Posterior cingulate gyrus (tissue), 11 donors: ENCODE measurements at places on chromosomes 13 and 19.

- no peak for DNase-seq
Observed at GRCh38 chr19:49801401-49801888, 11.6 kb downstream of the FUZ start.

DNA sequence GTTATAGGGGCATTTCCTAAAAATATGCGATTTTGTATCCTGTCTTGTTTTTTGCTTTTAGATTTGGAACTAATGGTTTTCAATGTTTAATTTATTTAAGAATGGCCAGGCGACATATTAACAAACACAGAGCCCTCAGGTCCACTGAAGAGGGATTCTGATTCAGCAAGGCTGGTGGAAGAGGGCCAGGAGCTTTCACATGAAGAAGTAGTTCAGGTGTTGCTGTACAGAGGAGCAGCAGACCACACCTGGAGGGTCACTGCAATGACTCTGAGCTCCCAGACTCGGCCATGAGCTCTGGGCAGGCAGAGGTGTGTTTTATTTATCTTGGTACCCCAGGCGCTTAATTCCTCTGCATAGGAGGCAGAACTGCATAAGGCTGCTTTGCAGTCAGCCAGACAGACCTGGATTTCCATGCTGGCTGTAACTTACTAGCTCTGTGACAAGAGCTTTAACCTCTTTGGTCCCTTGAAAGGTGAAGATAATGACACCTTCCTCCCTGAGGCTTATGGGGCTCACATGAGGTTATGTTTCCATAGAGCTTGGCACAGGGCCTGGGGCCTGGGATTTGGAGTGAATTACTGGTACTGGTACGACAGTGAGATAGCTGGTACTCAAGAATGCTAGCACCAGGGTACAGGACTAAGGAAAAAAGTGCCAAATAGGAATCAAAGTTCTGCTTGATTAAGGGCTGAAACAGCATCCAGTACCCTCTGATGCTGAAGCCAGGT lies 184.7 kb downstream of the OXGR1 start:
- no peak for DNase-seq

DNA sequence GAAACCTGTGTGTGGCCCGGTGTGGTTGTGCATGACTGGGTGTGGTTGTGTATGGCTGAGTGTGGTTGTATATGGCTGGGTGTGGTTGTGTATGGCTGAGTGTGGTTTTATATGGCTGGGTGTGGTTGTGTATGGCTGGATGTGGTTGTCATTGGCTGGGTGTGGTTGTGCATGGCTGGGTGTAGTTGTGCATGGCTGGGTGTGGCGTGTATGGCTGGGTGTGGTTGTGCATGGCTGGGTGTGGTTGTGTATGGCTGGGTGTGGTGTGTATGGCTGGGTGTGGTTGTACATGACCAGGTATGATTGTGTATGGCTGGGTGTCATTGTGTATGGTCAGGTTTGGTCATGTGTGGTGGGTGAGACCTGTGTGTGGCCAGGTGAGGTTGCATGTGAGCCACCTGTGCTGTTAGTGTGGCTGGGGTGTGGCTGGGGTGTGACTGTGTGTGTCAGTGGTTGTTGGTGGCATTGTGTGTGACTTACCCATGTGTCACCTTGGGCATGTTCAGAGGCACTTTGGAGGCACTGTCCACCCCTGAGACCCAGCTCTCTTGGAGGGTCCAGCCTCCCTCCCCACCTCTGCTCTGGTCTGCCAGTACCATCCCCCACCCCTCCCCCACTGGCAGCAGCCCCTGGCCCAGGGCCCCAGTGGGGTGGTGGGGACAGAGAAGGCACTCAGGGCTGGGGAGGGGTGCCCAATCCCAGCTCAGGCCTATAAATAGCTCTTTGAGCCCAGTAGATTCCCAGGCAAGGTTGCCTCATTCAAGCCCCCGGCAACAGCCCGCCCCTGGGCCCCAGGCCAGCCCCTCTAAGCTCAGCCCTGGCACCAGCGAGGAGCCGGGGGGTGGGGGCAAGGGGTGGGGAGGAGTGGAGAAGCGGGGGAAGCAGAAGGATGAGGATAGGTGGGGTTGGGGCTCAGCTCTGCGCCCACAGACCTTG lies 3.9 kb upstream of the NCAN start:
- no peak for DNase-seq

- DNase-seq = no peak
Observed at GRCh38 chr13:59665732-59666131, 498.0 kb downstream of the DIAPH3 start.

- no peak for DNase-seq
Observed at GRCh38 chr13:75512253-75512652, 25.4 kb downstream of the COMMD6 start.

DNA sequence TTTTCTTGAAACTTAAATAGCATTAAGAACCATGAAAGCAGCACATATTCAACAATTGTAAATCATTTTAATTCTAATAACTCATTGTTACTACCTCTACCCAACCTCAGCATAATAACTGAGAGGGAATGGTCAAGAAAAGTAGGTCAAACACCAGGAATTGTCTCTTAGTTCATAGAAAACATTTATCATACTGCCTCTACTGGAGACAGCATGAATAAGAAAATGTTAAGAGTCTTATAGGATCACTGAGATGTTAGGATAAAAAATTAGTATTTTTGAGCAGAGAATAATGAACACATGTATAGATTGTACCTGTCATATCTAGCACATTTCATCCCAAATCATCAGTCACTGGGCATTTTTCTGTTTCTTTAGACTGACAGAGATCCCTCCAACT lies 515.3 kb downstream of the PCDH9 start:
- DNase-seq = no peak

DNA sequence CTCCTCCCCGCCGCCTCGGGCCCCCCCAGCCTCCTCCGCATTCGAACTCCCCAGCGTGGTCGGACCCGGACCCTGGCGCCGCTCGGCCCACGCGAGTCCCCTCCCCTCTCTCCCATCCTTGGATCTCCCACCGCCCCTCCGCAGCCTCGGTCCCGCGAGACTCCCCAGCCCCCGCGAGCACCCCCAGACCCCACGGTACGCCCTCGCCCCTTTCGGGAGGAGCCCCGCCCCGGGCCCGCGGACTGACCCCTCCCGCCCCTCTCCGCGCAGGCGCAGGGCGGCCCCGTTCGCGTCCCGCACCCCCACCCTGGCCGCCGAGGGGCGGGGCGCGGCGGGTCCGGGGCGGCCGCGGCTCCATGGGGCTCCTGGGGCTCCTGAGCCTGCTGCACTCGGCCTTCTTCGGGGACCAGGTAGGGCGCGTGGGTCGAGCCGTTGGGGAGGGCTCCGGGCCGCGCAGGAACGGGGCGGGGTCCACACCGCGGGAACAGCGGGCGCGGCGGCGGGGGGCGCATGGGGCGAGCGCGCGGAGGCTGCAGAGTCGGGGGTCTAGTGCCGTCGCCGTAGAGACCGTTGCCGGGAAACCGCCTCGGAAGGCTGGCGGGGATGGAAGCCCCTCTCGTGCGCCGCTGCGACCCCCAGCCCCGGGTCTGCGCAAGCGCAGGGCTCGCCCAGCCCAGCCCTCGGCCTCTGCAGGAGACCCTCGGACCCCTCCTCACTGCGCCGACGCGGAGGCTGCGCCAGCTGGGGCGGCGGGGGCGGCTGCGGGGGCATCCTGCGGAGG lies 3.8 kb upstream of the APC2 start:
- DNase-seq = peak; percentile 68

DNA sequence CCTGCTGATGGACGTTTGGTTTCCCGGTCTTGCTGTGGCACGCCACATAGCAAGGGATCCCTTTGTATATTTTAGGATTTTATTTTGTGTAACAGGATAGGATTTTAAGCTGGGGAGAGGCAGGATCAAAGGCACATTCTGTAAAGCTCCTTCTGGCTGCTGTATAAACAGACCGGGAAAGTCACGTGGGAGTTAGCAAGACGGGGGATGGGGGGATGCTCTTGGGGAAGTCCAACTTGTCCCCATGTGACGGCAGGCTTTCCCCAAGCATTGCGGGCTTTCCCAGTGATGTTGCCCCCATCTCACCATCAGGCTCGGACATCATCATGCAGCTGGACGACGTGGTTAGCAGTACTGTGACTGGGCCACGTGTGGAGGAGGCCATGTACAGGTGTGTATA lies 5.8 kb downstream of the QTRT1 start:
- DNase-seq = no peak

DNA sequence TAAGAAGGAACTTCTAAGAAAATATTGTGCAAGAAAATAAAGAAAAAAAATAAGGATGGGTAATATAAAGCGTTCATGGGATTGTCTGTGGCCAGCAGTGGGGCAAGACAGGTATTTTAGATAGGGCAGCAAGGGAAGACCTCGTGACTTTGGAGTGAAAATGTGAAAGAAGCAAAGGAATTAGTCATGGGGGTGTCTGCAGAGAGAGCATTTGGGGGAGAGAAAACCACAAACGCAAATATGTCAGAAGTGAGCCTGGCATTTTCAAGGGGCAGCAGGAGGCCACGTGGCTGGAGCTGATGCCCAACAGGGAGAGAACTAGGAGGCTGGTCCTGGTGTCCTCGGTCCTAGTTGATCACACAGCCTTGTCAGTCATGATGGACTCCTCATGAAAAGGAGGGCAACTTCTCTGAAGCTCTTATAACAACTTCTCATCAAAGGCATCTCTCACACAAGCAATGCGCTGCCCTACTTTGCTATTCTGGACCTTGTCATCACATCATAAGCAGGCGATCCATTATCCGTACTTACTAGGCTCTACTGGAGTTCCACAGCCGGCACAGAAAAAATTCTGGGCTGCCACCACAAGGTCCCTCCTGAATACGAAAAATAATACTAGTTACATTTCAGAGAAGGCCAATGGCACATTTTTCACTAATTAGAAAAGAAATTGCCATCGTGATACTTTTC lies 31.0 kb downstream of the RUBCNL start:
- DNase-seq = no peak
